Activated T-cell treated with anti-CD3 and anti-CD28 coated beads, Interleukin-2, amount 50 U/mL, for 24 hours (primary cell): ENCODE measurements at places on chromosomes 3 and 15.
A peak's percentile ranks its signal among the peaks of the same experiment; 100 is the strongest.

DNA sequence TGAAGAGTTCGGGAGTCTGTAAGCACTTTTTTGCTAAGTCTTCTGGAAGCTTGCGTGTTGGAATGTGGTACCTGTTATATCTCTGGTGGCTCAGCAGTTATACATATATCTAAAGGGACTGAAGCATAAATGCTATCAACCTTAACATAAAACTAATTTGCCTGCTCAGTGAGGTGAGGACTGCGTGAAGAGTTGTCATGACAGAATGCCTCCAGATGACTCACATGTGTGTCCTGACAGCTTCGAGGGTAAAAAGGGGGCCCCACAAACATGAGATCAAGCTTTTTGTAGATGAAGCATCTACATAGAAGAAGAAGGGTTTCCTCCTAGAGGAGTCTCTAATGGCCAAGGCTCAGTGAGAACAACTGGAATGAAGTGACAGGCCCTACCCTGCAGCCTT is 88.8 kb upstream of the C3orf80 start:
- no peak for DNase-seq

DNA sequence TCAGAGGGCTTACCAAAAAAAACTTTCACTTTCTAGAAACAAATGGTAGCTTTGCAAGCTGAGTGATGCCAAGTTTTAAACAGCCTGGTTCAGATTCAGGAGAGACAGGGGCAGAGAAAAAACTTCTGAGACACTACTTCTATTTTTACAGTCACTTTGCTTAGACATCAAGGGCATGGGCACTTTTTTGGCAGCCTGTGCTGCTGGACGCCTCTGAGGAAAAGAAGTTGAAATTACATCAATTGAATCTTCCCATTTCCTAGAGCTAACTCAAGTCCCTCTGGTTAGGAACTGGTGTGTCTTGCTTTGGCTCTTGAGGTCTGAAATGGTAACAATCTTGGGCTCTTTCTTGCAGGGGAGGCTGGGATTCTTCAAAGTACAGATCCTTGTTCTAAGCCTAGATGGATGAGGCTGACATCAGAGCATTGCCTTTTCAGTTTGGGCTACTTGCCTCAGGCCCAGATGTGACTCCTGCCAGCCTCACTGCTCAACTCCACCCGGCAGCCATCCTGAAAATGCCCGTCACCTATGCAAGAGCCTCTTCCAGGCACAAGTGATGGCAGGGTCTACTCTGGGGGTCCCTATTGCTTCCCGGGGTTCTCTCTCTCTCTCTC is 357.5 kb downstream of the FOXP1 start:
- DNase-seq: peak; percentile 78

DNA sequence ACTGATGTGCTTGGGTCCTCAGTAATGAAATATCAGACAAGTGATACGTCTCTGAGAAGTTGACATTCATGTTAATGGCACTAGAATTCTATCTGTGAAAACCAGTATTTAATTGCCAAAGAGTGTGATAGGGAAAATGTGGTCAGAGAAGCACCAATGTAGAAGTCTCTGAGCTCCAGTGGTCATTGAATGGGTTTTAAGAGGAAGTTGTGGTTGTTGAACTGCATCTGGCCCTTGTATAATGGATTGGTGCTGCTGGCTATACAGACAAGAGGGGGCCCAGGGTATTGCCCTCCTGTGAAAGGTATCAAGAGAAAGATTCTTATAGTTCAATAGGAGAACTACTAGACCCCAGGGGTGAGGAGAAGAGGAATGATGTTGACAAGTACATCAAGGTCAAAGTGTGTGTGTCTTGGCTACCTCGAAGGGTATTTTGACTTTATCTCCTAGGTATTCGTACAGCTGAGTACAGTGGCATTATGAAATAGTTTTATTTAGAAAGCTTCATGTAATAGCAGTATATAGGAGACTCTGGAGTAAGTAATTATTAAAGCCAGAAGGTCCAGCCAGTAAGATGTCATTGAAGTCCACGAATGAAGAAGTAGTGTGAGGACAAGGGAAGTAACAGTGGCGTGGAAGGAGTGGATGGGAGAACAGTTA is 47.1 kb downstream of the CHD2 start:
- no peak for DNase-seq

DNA sequence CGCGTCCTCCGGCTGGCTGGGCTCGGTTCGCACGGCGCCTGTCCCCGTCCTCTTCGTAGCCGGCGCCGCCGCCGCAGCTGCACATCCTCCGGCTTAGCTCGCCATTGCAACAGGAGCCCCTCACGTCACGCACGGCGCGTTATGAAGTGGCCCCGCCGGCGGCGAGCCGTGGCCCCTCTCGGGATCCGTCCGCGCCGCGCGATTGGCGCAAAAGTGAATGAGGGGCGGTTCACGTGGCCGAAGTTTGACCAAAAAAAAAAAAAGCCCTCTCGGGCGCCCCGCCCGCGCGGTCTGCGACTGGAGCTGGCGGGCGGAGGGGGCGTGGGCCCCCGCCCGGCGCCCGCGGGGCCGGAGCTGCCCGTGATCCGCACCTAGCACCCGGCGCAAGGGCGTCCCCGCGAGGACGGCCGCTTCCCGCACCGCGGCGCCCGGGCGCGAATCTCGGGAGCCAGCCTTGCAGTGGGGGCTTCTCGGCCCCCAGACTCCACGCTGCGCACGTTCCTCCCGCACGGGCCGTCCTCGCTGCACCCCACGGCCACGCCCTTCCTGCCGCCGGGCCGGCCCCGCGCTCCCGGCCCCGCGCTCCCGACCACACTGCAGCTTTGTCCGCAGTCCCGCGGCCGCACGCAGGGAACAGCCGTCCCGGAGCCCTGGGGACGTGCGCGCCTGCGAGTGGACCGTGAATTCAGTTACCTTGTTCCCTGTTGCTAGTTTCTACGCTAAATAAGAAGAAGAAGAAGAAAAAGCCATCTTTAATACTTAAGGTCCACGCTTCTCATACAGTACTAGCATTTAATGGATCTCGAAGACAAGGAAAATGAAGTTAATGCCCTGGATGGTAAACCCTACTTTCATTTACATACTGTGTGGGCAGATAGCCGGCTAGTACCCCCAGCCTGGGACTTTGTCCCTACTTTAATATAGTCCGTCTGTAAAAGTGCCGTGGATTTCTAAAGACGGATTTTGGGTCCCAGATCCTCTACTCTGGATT is at the start of gene CHSY1:
Gene CHSY1 (minus strand): TSS at position 219 of the 991 bp plus-strand sequence. CDS start 592 bp downstream, outside the sequence.
- peak; percentile 91 for DNase-seq

- no peak for DNase-seq
Observed at GRCh38 chr3:57464801-57465200, 79.3 kb downstream of the DNAH12 start.
